ENCODE measurements at places on chromosomes 2 and 18.

DNA sequence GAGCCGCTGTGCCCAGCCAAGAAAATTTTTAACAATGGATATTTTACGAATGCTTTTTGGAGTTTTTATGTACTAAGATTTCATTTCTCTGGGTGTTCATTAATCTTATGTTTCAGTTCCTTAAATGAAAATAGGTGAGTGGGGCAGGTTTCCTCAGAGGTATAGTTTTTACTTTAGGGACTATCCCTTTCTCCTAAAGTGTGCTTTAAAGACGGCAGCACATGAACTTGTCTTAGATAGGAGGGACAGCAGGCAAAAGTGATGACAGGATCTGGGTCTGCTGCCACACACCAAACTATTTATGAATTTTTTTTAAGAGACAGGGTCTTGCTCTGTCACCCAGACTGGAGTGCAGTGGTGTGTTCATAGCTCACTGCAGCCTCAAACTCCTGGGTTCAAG, 8.0 kb upstream of the REL start:
- no peak for DNase-seq

DNA sequence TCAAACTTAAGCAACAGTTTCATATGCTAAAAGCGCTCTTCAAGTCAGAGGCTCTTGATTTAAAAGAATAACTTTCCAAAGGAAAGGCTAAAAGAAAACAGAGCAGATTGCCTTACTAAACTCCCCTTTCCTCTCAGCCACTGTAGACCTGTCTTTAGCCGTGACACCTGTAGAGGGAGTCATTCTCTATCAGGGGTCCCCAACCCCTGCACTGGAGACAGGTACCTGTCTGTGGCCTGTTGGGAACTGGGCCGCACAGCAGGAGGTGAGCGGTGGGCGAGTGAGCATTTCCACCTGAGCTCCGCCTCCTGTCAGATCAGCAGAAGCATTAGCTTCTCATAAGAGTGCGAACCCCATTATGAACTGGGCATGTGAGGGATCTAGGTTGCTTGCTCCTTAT, 9.6 kb downstream of the SLC14A1 start:
- DNase-seq, result no peak

DNA sequence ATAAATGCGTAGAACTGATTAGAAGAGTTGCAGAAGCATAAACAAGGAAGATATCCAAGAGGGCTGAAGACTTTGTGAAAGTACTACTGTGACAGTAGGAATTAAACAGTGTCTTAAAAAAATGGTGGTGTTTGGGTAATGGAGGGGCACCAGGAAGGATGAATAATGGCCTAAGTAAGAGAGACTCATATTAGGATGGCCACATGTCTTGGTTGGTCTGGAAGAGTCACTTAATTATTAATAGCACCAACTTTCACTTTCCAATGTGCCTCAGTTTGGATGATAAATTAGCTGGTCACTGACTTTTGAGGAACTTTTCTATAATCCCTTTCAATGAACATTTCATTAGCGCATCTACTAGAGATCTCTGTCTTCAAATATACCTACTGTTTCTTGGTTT, 372.2 kb downstream of the NYAP2 start:
- DNase-seq, result no peak

DNA sequence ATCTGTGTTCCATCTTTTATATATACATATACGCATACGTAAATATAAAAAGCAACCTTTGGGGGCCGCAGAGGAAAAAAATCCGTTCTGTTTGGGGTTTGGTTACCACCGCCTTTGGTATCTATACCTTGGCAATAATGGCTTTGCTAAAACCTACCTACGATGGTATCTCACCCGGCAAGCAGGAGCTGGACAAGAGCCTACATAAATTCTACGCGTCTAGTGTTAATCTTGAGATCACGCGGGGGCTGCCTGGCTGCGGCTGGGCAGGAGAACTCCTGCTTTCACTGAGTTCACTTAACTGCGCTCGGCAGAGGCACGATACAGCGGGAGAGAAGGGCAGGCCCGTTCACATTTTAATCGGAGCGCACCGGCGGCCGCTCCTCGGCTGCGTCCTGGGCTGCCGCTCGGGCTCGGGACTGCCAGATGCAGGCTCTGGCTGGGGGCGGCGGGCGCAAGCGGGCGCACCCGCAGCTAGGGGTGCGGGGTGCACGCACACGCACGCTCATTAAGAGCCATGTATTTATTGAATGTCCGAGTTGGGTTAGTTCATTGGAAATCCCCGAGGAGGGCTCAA, 1.7 kb upstream of the POU3F3 start:
- no peak for DNase-seq

DNA sequence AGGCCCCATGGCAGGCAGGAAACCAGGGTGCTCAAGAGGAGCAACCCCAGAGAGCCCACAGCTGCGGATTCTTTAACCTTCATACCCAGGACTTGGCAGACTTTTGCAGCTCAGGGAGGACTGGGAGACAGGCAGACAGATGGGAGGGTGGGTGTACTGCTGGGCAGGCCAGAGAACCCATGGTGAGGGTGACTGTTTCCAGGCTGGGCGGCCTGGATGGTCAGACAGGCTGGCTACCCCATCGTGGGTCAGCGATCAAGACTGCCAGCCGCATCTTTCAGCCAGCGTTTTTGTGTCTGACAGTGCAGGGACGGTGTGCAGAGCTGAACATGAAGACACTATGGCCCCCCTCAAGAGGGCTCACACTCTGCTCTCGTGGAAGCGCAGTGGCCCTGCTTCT, 82.2 kb downstream of the MARCO start:
- DNase-seq, result no peak

- DNase-seq, result no peak
Measured at GRCh38 chr2:8578335-8579244, 103.3 kb upstream of the ID2 start.

DNA sequence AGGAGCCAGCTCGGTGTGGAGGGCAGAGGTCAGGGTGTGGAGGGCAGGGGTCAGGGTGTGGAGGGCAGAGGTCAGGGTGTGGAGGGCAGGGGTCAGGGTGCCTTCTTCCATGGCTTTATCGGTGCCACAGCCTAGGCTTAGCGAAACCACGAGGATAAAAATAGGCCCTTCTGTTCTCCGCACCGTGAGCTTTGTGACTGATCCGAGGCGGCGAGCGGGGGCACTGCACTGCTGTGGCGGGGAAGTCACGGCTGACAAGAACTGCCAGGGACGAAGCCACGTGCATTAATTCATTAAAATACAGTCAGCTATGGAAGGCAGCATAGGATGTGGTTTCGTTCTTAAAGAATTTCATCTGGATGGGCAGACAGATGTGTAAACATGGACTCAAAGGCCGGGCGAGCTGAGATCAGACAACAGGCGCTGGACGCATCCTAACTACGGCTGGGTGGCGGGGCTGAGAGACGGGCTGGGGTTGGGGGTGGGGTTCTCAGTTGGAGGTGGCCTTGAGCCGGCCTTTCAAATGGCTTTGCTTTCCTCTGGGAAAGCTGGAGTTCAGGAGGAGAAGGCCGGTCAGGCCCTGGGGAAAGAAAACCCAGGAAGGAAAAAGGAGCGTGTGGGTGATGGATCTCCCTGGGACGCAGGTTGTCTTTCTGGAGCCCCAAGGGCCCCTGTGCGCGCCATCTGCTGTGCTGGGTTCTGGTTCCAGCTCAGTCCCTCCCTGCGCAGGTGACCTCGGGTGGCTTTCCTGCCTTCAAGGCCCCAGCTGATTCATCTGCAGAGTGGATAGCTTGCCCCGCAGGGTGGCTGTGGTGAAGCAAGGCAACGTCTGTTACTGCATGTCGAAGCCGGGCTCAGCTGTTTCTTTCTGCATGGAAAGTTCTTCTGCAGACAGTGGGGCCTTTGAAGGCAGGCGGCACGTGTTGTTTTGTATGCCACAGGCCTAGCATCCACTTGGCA, 958 bp upstream of the ALLC start:
- no peak for DNase-seq

DNA sequence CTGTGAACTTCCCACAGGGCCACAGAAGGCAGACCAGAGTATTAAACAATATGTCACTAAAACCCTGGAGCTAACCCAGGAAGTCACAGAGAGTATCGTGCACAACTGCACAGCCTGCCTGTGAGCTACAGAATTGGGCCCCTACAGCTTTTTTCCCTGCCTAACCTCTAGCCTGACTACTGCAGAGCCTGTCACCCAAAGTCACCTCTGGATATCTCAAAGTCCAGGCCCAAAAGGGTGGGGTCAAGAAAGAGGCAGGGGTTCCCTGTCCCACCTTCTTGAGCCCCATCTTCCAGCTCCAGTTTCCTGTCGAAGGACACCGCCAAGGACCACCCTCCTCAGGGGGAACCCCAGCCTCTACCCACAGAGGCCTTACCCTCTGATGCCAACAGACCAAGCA, 13.5 kb downstream of the GAD1 start:
- DNase-seq, result no peak

DNA sequence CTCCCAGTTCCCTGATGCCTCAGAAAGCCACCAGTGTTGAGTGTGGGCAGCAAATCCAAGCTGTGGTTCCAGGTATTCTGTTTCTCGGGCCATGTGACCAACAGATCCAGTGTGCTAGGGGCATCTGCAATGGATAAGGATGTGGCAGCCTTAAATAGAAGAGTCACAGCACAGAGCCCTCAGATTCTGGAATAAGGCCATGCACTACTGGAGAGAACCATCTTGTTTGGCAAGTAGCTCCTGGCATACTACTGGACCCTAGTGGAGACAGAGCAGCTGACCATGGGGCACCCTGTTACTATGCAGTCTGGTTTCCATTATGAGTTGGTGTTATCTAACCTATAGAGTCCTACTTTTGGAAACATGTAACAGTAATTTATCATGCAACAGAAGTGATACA, 53.3 kb upstream of the ZBTB7C start:
- no peak for DNase-seq

GRCh38 chr2:65033178-65033577, 23.0 kb upstream of the CEP68 start:
- DNase-seq, result no peak

- no peak for DNase-seq
Measured at GRCh38 chr2:170229744-170230143, 51.8 kb downstream of the MYO3B start.

DNA sequence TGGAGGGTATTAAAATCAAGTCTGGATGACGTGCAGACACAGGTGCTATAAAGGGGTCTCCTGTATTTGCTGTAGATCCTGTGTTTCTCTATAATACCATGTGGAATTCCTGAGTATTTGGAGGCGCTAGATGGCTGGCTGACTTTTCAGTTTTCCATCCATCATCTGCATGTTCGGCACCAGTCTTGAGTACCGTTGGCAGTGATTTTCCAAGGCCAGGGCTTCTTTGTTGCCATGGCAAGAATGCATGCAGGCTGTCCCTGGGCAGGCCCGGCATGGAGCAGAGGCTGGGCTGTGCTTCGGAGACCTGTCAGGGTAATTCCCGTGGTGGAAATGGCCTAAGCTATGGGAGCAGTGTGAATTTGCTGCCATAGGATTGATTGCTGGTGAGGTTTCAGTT, 405.9 kb upstream of the HS6ST1 start:
- DNase-seq, result no peak

DNA sequence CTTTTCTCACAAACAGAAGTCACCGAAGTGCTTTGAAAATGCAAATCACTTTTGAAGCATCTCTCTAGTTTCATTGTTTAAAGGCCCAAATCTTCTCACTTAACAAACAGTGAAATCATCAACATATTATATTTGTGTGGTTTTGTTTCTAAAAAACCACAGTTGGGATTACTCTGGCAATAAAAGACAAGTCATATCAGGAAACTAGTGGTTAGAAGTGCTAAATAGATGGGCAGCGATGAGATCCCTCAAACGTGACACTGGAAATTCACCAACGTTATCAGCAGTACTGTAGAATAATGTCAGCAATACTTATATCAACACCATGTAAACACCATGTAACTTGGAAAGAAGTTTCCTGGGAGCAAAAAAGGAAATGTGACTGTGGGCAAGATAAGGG, 893.5 kb downstream of the SUCLG1 start:
- DNase-seq, result no peak

DNA sequence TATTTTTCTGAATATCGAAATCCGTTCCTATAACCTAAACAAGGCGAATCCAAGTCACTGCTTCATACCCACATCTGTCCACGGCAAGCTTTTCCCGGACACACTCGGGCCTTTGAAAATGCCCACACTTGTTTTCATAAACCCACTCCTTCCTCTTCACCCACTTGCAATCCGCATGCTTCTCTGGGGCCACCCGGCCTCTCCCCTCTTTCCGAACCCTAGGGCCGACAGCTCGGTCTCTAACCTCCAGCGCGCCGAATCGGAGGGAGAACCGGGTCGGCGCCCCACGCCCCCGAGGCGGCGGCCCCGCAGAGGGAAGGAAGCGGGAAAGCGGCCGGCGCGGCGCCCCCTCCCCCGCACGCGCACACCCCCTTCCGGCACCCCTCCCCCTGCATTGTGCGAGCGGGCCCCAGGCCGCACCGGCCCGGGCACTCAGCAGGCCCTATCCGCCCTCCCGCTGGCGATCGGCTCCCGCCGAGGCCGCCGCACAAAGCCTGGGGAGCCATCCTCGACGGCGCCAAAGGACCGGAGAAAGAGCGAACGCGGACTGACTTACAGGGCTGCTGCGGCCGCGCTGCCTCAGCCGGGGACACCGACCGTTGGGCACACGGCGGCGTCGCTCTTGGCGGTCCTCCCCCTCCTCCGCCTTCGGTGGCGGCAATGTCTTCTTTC, 467 bp downstream of the PUM2 start:
- peak; percentile 45 for DNase-seq

- no peak for DNase-seq
Measured at GRCh38 chr2:25479761-25480160, 138.0 kb upstream of the DNMT3A start.

GRCh38 chr2:57798346-57798745, 248.3 kb upstream of the VRK2 start:
- DNase-seq, result no peak

DNA sequence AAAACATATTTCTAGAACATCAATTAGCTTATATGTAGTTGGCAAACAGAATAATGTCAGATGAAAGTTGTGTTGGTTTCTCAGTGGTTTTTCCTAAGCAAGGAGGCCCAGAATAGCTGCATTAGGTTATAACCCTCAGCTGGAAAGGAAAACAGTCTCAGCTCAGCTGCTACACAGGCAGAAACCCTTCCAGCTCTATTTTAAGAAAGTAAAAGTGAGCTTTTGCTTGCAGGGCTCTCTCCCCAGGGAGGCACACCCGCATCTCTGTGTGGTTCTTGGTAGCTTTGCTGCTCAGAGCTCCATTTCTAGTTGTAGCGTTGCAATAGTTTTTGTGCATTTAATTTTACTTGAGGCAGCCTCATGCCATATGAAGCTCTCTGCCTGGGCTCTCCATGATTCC, 54.6 kb downstream of the PIKFYVE start:
- no peak for DNase-seq
